ENCODE measurements at places on chromosomes 4 and X.
A peak's percentile ranks its signal among the peaks of the same experiment; 100 is the strongest.

DNA sequence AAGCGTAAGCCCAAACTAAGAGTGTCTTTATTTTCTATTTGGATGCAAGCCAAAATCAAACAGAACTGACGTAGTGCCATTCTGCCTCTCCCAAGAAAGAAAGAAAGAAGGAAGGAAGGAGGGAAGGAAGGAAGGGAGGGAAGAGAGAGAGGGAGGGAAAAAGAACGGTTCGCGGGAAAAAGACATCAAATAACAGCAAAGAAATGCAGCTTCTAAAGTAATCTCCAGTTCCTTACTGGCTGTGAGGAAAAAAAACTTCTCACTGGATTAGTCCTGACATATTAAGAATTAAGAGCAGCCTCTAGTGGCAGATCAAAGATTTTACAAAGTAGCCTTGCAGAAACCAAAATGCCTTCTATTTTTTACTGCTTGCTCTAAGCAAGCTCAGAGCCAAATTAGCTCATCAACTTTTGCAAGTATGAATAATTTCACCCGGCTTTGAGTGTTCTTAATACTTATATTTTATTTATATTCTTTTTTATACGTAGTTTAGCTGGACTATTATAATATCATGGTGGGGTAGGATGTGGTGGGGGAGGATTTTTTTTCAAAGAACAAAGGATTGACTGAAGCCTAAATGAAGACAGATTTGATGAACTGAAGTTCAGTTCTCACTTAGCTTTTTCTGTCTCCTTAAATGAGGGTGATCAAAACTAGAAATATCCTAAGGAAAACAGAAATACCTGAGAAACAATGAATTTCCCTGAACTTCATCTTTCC, 36.6 kb downstream of the PITX2 start:
- peak; percentile 69 for DNase-seq

DNA sequence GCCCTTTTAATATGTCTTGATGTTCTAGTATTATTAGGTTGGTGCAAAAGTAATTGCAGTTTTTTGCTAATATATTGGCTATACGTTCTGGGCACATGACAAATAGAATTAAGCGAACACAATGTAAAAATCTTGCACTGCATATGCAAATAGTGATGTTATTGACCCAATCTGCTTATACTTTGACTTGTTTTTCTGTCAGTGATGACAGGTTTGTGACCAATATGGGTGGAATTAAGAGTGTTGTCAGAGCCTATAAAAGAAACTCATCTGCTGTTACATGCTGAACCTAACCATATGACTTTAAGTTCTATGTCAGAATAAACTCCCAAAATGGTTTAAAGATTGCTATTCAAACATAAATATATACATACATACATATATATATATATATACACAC, 30.7 kb upstream of the HPGD start:
- DNase-seq = no peak

- DNase-seq = no peak
Measured at GRCh38 chr4:14434483-14434882, 567.8 kb upstream of the CPEB2 start.

GRCh38 chr4:185183622-185184281, 20.0 kb downstream of the CFAP97 start:
- DNase-seq = peak; percentile 34

- DNase-seq = no peak
Measured at GRCh38 chr4:142707401-142707800, 138.7 kb downstream of the INPP4B start.

DNA sequence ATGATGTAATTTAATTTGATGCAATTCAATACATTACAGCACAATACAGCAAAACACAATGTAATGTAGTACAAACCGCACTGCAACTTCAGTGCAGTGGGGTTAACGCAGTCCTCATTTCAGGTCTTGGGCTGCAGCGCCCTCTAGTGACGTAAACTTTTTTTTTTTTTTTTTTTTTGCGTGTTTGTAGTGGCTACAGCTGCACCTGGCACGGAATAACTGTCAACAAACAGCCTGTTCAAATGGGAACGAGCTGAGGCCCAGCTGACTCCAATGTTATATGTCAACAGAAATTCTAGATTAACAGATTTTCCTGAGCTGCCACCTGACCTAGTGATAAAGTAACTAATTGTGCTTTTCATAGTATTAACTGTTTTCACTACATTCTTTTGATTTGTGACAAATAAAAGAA, 33.5 kb upstream of the RASSF6 start:
- peak; percentile 49 for DNase-seq

- DNase-seq = no peak
Measured at GRCh38 chr4:10017037-10017893, 4.0 kb downstream of the SLC2A9 start.

DNA sequence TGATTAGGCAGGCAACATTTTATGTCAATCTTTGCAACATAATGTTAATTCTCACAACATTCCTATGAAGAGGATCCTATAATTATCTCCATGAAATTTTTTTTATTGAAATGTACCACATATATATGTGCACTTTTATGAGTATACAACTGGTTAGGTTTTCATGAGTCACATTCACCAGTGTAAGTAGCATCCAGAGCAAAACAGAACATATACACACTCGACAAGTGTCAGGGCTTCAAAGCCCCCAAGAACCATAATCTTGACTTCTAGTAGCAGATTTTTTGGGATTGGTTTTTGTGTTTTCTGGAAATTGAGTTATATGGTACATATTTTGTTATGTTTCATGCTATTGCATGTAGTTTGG, 62.4 kb downstream of the ARHGAP10 start:
- DNase-seq = no peak

DNA sequence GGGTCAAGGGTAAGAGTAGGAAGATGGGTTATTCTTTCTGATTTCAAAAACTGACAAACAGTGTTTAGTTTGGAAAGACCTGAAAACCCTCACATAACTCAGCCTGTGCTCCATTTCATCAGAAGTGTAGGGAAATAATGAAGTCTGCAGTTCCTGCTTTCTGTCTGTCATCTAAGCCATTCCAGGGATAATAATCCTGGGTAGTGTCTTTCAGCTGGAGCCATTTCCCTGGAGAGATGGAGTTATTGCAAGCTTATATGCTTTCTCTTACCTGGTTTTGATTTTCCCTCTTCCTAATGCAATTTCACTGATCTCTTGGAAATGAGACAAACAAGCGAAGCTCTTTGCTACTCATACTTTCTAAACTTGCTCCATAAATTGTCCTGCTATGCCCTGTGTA, 824.8 kb upstream of the LCORL start:
- no peak for DNase-seq

DNA sequence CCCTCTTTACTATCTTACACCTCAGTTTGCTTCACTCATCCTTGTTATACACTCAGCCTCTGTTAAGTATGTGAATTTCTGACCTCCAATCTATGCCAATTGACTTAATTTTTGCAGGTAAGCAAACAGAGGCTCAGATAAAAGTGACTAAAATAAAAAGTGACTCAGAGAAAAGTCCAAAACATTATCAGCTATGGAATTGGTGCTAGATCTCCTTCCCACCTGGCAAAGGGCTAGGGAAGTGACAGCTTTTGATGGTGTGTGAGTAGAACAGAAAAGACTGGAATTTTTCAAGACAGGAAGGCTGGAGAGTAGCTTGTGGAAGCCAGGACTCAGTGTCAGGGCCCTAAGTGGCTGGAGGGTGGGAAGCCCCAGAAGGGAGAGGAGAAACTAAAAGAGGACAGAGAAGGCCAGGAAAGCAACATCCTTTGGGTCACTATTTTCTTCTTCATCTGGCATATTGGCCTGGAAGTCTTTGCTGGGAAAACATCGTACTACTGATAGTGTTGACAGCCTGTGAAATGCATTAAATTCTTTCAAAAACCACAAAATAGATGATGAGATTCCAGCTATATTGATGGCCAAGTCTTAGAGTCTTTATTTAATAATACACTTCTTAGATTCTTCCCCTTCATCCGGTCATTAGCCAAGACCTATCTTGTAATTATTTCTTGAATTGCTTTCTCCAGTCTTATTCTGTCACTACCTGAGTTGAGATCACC, 392.8 kb downstream of the RAPGEF2 start:
- DNase-seq = no peak

- DNase-seq = no peak
Measured at GRCh38 chr4:109969919-109970318, 57.2 kb downstream of the EGF start.

GRCh38 chr4:84782517-84782916, 184.0 kb downstream of the WDFY3 start:
- no peak for DNase-seq

GRCh38 chr4:17173300-17173699, 274.9 kb upstream of the LDB2 start:
- DNase-seq = peak; percentile 52

GRCh38 chrX:18146954-18147353, 73.7 kb downstream of the BEND2 start:
- peak; percentile 11 for DNase-seq

DNA sequence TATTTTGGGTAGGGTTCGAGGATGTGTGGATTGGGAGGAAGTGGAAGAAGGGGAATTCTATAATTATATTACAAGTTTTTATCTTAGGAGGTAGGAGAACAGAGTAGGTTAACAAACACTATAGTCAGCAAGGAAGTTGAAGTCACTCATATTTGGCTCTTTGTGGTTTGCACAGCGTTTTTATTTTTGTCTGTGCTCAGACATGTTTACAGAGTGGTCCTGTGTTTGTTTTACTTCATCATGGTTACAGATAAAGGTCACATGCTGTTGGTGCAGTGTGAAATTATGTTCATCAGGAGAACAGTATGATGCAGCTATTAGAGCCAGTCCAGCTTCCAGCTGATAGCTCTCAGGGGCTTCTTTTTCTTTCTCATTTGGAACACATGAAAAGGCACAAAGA, 299.9 kb upstream of the SFRP2 start:
- DNase-seq = no peak

DNA sequence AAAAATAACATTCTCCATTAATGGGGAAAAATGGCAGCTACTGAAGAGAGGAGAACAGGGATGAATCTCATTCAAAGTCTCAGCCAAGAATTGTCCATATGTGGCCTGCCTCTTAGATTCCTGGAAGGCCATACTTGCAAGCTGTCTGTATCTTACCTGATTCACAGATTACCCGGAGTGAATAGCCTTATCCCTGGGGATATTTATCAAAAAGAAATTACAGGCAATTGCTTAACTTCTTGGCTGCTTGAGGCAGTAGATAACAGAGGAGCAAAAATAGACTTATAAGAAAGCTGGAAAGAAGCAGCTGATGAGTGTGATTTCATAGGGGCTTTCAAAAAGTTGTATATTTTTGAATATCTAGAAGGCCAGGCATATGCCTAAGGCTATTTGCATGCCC, 68.8 kb upstream of the PPP1R2C start:
- no peak for DNase-seq

DNA sequence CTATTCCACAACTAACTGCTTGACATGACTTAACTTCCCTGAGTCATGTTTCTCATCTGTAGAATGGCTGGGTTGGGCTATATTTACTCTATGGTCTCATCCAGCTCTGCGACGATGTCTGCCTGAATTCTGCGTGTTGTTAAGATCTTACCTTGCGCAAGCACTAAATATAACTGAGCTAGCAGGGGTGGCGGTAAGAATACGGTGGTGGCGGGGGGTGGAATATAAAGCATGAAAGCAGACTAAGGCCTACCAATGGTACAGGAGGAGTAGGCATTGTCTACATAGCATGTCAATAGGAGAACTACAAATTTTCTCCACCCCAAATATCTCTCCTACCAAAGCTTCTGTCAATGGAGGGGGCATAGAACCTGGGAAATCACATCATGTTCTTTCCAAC, 45.7 kb upstream of the DCLK2 start:
- DNase-seq = no peak

DNA sequence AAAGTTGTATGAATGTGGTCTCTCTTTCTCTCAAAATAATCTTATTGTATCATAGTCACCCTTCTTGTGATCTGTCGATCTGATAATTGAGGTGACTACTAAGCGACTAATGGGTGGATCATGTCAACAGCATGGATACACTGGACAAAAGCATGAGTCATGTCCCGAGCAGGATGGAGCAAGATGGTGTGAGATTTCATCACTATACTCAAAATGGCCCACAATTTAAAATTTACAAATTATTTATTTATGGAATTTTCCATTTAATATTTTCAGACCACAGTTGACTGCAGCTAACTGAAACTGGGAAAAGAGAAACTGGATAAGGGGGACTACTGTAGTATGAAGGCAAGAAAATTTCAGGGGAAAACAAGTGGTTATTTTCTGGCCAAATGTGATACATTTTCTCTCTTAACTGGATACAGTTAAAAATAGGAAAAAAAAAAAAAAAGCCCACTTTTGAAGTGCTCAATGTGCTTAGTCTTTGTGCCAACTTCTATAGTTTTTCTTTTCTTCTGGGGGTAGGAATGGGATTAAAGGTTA, 25.3 kb downstream of the FAM241A start:
- no peak for DNase-seq

DNA sequence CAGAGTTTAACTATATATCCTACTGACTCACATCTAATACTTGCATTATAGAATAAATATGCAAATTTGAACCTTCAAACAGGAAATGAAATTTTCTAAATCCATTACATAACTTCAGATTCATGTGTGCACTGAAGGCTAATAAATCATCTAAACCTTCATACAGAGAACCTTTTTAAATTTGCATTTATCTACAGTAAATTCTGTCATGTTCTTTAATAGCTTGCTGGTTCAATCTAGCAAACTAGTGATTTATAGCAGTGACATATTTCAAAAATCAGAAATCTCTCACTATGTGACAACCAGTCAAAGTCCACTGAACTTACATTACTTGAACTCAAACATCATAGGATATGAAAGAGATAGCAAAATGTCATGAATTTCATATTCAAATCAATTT, 65.1 kb downstream of the LRBA start:
- DNase-seq = no peak

GRCh38 chr4:1771555-1772305, 21.4 kb upstream of the FGFR3 start:
- DNase-seq = peak; percentile 84
